ENCODE measurements at places on chromosomes 1 and 21. TPM values are rescaled to one million over a fixed set of nuclear protein-coding genes. Genes with fewer than 3 reads are reported as not detected.

Gene ZNF683
- polyA plus RNA-seq = 0.09 TPM

Gene VCAM1
- 16.8 TPM for polyA plus RNA-seq

Gene LDLRAD2
- polyA plus RNA-seq = 2.7 TPM

Gene IGSF5
- polyA plus RNA-seq = not detected

Gene SPTA1
- 0.08 TPM for polyA plus RNA-seq

GRCh38 chr1:186648613-186649012 lies 31.6 kb downstream of the PTGS2 start:
- DNase-seq = no peak

DNA sequence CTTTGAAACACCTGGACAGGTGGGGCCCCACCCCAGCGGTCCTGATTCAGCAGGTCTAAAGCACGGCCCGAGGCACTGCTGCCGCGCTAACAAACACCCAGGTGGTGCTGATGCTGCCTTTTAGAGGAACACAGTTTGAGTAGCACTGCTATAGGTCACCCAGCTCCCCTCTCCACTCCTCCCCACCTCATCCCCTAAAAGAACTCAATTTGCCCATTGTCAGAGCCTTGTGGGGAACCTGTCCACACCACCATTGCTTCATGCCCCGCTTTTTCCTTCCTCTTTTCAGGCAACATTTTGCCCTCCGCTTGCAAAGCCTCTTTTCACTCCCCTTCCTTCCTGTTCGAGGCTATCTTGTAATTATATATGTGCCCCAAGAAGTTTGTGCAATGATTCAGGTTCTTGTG lies 26.2 kb upstream of the PADI4 start:
- DNase-seq = no peak
